ENCODE measurements at places on chromosomes 6 and 20.

- no peak for DNase-seq
Observed at GRCh38 chr6:149701714-149702113, 16.2 kb downstream of the LATS1 start.

DNA sequence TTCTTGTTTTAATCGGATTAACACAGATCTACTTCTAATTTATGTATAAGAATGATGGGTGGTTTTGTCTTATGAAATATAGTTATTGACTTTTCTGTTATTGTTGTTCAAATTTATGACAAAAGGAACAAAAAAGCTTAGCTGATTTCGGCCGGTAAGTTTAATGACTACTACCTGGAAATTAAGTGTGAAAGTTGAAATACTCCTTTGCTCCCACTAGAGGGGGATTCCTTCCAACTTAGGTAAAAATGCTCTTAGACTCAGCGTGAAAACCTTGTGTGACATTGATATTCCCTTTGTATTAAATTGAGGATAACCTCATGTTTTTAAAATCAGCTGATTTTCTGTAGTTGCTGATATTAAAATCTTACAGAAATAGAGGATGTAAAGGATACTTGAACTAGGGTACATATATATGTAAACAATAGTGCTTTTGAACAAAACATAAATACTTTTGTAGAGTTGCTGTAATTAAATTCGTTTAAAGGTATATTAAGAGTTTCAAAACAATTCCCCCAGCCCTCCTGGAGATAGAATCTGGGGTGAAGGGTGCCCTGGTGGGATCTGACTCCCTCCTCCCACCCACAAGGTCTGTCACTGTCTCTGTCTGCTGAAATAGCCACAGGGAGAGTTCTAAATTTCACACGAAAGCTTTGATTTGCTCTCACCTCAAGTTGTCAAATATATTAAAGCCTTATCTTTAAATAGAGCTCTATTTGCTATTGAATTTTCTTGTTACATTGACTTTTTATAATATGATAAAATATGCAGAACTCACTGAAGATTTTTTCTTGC, 257.5 kb downstream of the ARID1B start:
- DNase-seq = no peak

- DNase-seq = no peak
Observed at GRCh38 chr6:73508776-73509175, 12.1 kb downstream of the EEF1A1 start.

DNA sequence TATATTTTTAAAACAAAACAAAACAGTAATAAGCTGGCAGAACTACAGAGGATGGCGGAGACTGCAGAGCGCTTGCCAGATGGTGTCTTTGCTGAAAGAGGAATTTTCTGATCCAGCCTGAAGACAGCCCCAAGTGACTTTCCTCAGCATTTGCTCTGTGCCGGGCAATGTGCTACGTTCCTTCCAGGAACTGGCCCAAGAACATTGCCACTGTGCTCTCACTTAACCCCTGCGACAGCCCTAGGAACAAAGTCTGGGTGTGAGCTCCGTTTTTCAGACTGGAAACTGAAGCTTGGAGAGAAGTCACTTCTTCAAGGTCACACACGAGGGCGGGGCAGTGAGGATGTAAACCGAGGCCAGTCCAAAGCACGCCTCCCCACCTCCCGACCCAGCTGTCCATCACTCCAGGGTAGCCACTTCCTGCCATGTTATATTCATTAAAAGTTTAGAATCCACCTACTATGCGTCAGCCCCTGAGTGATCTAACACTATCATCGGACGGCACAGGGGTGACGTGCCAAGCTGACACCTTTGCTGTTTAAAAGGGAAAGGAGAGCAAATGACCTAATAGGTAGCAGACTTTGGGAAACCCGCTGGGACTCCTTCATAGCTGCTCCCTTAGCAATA, 22.3 kb upstream of the BMP7 start:
- no peak for DNase-seq

DNA sequence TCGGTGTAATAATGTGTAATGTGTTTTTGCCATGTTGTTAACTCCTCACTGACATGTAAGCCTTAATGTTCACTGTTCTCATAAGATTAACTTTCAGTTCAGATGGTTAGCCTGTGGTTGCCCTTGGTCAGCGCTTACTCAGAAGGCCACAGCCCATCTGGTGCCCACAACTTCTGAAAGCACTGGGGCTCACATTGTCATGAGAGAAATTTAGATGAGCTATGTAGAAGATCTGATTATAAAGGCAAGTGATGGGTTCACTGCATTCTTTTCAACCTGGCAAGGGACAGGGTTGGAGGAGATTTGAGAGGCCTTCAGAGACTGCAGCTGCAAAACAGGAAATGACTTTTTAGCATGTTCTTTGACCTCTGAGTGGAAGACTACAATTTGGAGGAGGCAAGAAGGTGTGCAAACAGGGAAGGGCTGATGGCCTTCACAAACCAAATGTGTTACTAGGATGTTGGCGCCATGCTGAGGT, 242.3 kb upstream of the SUPT3H start:
- DNase-seq = no peak

GRCh38 chr6:3277851-3278416, 19.2 kb downstream of the PSMG4 start:
- DNase-seq = no peak

GRCh38 chr6:29696147-29697125, 15.5 kb upstream of the ZFP57 start:
- no peak for DNase-seq

GRCh38 chr6:96837081-96837971, at the start of gene GPR63:
Gene GPR63, minus strand, starts transcription at chr6:96837477. Its CDS starts 37,746 bp downstream, at chr6:96799731.
- peak; percentile 88 for DNase-seq

DNA sequence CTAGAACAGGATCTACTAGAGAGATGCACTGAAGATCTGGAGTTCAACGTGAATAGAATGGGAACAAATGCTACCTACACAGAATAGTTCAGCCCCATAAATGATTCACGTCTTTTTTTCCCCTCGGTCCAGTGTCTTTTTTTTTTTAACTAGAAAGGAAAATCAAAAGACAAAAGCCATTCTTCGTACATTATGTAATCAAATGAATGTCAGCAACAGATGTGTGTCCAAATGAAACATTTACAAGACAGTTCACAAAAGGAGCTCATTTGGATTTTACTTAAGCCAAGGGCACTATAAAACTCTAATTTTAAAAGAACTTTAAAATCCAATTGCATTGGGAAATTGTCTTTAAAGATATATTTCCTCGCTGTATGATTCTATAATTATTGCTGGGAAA, 42.4 kb downstream of the FAM184A start:
- DNase-seq = no peak

DNA sequence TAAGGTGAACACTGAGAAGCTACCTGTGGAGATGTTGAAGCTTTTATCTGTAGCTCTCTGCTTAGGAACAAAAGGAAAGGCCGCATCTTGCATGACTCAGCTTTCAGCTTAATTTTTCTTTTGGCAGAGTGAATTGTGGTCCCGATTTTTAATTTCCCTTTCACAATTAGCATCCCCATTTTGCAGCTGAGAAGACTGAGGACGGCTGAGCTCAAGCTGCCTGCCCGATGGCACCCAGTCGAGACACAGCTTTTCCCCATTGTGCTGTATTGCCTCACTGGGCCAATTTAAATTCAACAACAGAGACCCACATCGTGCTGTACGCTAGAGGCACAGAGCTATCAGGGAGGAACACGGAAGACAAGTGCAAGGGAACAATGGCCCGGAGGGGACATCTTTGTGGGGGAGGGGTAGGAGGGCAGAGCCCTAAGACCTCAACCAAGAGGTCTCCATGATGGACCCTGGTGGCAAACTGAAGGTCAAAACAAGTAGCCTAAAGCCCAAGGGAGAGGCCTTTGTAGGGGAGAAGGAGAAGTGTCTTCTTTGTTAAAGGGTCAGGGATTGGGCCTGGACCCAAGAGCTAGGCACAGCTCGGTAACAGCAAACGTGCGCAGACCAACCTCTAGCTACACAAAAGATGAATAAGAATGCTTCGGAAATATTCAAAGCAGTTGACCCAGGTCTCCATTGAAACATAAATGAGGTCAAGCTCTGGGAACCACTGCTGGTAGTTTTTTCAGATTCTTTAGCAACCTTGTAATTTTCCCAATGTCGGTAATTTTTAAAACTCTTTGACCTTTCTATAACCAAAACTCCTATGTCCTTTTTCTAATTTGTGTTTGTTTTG, 13.3 kb upstream of the QKI start:
- no peak for DNase-seq

DNA sequence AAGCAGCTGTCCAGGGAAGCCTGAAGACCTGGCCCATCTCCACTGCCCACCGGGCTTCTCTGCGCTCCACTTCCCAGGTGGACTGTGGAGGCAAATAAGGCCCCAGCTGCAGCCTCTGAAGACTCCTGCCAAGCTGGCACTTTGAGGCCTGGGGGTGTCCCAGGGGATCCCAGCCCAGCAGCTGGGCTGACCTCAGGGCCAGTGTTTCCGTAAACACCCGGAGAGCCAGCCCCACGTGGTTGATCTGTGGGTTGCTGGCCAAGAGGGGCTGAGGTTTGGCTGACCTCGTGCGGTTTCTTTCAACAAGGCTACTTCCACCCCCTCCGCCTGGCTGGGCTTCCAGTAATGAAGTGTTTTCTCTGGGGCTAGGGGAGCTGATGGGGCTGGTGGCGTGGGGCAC, 12.4 kb upstream of the CCN5 start:
- DNase-seq = peak; percentile 31

- DNase-seq = no peak
Observed at GRCh38 chr6:111721753-111722154, 116.1 kb upstream of the TRAF3IP2 start.

- DNase-seq = no peak
Observed at GRCh38 chr20:16844406-16844805, 96.2 kb downstream of the OTOR start.

DNA sequence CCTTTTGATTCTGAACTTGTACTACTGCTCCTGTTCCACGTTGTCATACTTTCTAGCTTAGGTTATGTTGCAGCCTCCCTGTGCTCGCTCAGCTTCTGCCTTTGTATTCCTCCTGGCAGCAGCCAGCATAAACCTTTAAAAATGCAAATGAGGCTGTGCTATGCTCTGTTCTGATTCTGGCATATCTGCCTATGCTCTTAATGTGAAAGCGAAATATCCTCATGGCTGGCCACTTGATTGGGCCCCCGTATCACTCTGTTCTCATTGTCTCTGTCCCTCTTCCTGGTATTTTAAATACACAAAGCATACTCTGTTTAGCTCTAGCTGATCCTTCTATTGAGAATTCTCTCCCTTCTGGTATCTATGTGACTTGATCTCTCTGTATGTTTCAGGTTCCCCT, 139.0 kb downstream of the JARID2 start:
- DNase-seq = no peak

- DNase-seq = no peak
Observed at GRCh38 chr20:36506253-36506652, 35.1 kb upstream of the MYL9 start.

GRCh38 chr20:16760431-16761304, 12.5 kb downstream of the OTOR start:
- DNase-seq = no peak

- DNase-seq = no peak
Observed at GRCh38 chr6:169999367-169999766, 247.9 kb downstream of the ERMARD start.

DNA sequence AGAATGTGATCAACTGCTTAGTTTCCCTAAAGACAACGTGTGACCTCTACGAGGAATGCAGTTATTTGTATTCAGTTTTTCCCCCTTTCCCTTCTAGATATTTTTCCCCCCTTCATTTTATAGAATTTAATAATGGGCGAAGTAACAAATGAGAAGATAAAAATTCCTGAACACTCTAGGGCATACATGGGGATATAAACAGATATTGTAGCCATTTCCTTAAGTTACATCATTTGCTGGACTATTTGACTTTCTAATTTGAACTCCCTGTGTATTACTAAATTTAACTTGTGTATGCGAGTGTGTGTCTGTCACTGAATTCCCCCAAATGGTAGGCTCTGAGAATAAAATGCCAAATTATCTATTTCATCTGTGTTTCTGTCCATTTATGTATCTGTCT, 99.0 kb upstream of the ZFP64 start:
- DNase-seq = no peak

GRCh38 chr6:3250231-3250675, 8.5 kb upstream of the PSMG4 start:
- no peak for DNase-seq

GRCh38 chr6:6891949-6892461, 215.8 kb upstream of the RREB1 start:
- no peak for DNase-seq
